ENCODE measurements at places on chromosomes 6 and 20.

DNA sequence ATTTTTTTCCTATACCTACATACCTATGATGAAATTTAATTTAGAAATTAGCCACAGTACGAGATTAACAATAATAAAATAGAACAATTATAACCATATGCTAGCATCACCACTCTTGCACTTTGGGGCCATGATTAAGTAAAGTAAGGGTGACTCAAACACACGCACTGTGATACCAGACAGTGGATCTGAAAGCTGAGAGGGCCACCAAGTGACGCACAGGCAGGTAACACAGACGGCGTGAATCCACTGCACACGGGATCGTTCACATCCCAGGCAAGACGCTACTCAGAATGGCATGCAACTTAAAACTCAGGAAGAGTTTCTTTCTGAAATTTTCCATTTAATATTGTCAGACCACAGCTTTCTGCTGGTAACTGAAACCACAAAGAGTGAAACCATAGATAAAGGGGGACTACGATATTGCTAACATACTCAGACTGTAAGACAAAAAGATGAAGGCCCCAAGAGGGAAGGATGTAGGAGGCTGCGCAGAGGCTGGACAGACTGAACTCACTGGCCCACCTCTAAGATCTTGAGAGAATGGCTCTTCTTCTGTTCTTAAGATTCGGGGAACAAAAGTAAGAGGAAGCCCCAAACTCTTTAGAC, 17.9 kb downstream of the RRBP1 start:
- no peak for DNase-seq

- DNase-seq = no peak
Measured at GRCh38 chr6:162267641-162268040, 459.9 kb downstream of the PRKN start.

- DNase-seq = no peak
Measured at GRCh38 chr20:20783450-20783849, 71.0 kb upstream of the RALGAPA2 start.

- no peak for DNase-seq
Measured at GRCh38 chr6:3687847-3688246, 63.7 kb downstream of the PXDC1 start.

DNA sequence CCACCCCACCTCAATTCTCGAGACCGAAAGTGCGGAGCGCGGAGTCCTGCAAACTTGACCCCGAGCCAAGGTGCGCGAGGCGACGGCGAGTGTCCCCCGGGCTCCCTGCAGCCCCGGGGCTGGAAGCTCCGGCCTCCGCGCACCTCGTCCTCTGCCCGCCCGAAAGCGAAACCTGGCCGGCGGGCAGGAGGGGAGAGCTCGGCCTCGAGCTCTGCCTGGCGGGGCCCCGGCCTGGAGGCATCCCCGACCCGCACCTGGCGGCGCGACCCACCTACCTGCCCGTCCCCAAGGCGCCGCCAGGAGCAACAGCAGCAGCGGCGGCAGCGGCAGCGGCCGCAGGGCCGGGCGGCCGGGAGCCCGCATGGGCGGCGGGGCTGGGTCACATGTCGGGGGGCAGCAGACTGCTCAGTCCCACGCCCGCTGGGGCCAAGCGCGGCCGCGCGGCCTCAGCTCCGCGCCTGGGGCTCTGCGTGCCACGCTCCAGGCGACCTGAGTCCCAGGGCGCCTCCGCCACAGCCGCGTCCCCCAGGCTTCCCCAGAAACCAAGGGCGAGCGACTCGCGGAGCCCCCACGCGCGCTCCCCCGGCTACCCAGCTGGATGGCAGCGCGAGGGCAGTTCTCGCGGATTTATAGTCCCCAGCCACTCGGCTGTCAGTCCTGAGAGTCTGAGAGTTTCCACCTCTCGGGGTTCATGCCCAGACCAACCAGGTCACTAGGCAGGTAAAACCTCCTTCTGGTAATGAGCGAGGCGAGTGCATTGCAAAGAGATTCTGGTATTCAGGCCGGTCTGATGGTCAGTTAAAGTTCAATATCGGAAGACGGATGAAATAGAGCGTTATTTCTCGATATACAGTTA, at the start of gene IL20RA:
IL20RA (minus strand) TSS at position 600 of the 856 bp plus-strand sequence; CDS start at position 363, 237 bp downstream.
- no peak for DNase-seq

DNA sequence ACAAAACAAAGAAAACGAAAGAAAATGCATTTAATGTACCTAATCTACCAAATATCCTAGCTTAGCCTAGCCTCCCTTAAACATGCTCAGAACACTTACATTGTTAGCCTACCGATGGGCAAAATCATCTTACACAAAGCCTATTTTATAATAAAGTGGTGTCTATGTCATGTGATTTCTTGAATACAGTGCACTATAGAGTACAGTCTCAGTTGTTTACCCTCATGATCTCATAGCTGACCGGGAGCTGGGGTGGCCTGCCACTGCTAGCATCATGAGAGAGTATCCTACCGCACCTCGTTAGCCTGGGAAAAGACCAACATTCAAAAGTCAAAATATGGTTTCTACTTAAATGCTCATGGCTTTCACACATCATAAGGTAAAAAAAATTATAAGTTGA, 16.6 kb downstream of the GCNT2 start:
- no peak for DNase-seq

DNA sequence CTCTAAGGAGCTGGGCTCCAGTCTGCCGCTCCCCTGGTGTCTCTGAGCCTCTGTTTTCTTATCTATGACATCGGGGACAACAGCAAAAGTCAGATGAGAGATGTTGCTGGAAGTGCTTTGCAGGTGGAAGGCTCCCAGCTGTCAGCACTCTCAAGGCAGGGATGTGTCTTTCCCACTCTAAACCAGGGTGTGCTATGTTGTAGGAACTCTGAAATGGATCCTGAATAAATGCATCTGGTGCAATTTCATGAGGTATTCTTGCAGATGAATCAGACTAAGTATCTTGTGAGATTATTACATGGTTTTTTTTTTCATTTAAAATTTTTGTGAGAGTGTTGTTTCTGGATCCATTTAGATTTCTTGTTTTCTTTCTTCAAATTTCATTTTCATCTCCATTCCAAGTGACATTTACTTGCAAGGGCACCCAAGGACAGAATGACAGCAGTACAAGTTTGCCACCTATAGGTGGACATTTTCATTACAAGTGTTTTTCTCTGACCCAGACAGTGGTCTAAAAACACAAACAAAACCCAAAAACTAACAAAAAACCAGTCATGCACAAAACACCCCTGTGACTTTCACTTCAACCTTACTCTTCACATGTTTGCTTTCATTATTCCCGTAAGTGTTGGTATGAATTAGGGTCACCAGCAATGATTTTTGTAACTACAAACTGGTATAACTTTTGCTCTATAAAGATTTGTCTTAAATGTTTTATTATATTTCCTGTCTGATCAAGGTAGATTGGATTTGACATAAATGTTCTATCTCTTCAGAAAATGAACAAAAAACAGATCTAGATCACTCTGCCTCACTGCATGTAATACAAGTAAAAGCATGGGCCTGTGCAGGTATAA, 14.7 kb upstream of the SIM1 start:
- DNase-seq = no peak

- no peak for DNase-seq
Measured at GRCh38 chr6:14912706-14913105, 333.2 kb upstream of the JARID2 start.

- no peak for DNase-seq
Measured at GRCh38 chr20:61821735-61822134, 243.9 kb downstream of the TAF4 start.

DNA sequence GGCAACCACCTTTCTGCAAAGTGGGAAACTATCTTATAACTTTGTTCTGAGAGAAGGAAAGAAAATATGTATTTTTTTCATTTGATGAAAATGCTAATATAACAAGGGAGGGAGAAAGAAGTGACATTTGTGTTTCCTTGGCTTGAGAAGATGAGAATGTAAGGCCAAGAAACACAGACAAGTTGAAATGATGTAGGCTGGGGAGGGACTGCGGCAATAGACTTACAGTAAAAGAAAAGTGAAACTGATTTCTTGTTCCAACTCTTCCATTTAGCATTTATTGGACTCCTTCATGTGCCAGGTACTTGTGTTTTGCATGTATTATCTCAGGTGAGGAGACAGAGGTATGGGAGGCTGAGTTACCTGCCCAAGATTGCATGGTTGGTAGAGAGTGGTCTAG, 130.9 kb downstream of the CARMIL1 start:
- no peak for DNase-seq

DNA sequence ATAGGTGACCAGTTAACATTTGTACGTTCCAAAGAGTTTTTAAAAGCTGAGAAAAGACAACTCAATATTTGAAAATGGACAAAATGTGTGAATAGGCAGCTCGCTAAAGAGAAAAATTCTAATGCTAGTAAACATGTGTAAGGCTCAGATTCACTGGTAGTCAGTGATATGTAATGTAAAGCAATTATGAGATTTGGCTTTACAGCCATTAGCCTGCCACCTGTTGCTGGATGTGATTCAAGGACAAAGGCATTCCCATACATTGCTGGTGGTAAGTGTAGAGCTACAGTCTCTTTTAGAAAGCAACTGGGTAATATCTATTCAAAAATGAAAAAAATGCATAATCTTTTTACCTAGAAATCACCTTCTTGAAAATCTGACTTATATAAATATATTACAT, 114.3 kb downstream of the COL19A1 start:
- no peak for DNase-seq

DNA sequence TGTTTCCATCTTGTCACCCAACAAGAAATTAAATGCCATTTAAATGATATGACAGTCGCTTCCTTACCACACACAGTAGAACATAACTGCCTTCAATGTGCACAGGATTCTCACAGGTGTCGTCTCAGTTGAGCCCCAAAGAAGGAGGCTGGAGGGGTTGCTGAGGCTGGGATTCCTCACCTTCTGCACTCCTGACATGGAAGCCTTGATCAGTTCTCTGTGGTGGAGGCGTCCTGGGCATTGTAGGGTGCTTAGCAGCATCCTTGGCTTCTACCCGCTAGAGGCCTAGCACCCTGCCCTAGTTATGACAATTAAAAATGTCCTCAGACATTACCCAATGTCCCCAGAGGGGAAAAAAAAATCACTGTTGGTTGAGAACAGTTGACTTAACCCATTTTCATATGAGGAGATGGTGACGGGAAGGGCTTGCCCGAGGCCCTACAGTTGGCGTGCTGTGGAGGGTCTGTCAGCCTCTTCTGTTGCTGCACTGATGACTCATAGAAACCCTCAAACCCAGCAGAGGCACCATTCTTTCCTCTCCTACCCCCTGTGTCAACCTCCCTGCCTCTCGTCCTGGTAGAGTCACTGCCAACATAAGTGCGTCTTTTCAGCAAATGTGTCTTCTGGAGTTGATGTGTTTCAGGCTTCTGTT, 19.3 kb upstream of the ZNF831 start:
- no peak for DNase-seq

GRCh38 chr6:160871320-160871719, 120.2 kb upstream of the MAP3K4 start:
- DNase-seq = no peak

DNA sequence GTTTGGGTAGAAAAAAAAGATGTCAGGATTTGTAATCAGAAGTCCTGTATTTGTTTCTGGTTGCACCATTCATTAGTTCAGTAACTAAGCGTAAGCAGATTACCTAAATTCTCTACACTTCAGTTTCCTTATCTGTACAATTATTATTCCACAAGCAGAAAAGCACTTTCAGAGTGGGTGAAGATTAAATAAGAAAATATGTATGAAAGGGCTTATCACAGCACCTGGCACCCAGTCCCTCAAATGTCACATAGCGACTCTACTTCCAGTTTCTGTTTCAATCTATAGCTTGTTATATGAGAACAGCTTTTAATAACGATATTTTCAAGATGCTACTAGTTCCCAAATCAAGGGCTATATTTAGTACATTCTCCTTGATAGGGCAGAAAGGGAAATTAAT, 31.4 kb downstream of the RGS17 start:
- DNase-seq = no peak

DNA sequence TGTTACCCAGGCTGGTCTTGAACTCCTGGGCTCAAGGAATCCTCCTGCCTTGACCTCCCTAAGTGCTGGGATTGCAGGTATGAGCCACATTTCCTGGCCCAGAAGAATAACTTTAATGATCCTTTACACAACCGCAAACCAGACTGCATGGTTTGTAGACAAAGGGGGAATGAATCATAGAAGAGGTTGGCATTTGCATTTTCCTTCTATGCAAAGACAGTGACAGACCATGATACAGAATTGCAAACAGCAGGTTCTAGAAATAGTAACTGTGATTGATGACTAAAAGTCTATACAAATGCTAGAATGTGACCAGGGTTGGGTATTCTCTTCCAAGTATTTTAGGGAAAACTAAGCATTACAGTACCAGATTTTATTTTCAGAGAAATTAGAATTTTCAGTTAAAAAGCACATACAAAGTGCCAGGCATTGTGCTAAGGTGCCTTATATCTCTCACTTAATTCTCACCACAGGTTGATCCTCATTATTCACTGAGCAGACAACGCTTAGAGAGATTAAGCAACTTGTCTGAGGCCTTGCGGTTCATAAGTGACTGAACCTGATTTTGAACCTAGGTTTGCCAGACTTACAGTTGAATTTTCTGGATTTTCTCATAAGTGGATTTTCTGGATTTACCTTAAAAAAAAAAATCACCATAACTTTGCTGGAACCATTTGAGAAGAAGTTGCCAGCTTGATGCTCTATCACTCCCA, 146.6 kb downstream of the ZFAND3 start:
- DNase-seq = no peak

- no peak for DNase-seq
Measured at GRCh38 chr6:129908858-129909257, 47.7 kb upstream of the TMEM244 start.
